ENCODE measurements at places on chromosomes 7 and 10.

GRCh38 chr7:27515933-27516332 lies 146.8 kb downstream of the HIBADH start:
- DNase-seq = no peak

GRCh38 chr7:81925530-81925929 lies 155.7 kb upstream of the HGF start:
- DNase-seq = no peak

DNA sequence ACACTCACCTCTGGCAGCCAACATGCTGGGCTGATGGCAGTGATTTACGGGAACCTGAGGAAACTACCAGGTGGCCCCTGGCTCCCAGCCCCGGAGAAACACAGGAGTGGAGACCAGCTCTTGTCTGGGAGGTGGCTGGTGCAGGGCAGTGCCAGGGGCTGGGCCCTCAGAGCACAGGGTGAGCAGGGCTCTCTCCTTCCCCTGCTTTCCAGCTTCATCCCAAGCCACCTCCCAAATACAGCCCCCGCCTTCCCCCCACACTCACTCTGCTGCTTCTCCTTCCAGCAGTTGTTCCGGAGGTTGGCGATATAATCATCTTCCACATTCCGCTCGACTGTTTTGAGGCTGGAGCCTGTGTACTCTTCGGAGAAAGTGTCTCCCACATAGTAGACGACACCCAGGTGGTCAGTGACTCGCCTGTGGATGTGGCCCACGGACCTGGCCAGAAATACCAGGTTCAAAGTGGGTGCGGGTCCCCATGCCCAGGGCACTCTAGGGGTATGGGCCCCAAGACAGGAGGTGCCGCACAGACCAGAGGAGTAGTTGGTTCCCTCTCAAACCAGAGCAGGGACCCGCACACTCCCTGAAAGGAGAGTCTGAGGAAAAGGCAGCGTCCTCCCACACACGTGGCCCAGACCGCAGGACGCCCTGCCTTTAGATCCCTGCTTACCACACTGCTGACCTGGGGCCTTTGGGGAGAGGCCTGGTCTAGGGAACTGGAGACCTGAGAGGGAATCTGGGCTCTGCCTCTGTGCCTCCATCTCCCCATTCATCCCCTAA lies 18.3 kb downstream of the DNAJB12 start:
- no peak for DNase-seq

- DNase-seq = no peak
These were observed 558.4 kb downstream of the TYW1 start for GRCh38 chr7:67554986-67555385.

GRCh38 chr7:41305001-41305400 lies 397.9 kb downstream of the INHBA start:
- no peak for DNase-seq

DNA sequence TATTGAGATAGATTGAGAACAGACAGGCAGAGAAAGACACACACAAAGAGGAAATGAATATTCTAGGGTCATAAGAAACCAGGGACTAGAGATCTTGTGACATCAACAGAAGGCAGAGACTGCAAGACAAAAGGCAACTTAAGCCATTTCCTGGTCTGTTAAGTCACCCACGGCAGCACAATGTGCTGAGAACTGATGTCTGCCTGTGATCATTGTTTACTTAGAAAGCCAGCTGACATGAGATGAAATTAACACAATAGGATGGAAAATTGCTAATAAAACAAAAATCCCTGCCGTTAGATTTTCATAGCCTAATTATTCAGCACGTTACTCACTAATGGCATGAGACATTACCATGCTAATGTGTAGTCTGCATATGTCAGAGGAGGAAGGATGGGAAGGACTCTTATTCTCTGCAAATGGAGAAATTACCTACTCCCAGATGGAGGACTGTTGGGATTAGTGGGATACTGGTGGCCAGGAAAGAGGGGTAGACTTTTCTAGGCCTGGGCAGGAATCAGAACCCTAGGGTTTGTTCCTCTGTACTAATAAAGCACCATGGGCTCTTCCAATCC lies 191.3 kb upstream of the PODXL start:
- DNase-seq = no peak

DNA sequence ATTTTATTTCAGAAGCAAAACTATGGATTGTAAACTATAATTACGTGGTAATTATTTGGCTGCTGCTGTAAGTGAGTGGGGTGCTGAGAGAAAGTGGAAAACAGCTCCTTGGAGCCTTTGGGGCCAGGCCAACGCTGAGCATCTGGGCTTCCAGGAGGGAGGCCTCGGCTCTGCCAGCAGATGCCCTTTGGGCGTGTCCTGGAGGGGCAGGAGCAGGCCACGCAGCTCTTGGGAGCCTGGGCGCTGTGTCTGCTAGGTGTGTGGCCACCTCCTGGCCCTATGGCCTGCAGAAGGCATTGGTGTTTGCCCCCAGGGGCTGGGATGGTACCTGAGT lies 423.3 kb downstream of the GLRX3 start:
- no peak for DNase-seq

DNA sequence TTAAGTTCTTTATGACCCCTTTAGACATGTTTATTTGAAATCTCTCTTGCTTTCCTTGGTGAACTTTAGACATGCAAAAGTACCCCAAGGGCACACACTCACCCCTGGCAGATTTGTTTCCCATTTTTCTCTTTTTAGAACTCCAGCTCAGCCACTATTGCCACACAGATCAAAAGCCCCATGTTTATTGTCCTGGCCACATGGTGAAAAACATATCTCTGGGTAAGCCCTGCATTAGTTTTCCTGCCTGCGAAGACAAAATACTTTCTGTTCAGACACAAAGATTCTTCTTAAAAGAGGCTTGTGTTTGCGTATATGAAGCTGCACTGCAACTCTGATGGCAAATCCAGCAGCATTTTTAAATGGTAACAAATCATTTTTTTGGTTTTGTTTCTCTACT lies 200.0 kb downstream of the POLR1F start:
- no peak for DNase-seq
